Vagina (tissue), 2 donors: ENCODE measurements at places on chromosomes 12 and 14.

DNA sequence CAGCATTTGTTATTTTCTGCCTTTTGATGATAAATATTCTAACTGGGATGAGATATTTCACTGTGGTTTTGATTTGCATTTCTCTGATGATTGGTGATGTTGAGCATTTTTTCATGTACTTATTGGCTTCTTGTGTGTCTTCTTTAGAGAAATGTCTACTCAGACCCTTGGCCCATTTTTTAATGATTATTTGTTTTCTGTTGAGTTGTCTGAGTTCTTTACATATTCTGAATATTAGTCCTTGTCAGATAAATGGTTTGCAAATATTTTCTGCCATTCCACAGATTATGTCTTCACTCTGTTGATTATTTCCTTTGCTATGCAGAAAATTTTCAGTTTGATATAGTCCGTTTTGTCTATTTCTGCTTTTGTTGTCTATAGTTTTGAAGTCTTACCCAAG is 317.0 kb downstream of the CEP128 start:
- DNase-seq: no peak

GRCh38 chr12:84375449-84376170 is 537.0 kb downstream of the SLC6A15 start:
- no peak for DNase-seq

DNA sequence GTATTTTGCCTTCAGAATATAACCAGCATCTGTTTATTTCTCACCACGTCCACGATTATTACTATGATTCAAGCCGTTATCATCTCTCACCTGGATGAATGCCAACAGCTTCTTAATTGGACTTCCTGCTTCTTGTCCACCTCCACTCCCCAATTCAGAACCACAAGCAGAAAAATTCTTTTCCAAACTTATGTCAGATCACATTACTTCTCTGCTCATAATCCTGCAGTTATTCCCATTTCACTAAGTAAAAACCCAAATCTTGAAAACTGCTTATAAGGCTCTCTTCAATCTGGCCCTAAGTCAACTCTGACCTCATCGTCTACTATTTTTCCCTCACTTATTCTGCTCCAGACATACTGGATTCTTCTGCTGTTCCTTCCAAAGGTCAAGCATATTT is 2.0 kb downstream of the CRY1 start:
- DNase-seq: no peak

DNA sequence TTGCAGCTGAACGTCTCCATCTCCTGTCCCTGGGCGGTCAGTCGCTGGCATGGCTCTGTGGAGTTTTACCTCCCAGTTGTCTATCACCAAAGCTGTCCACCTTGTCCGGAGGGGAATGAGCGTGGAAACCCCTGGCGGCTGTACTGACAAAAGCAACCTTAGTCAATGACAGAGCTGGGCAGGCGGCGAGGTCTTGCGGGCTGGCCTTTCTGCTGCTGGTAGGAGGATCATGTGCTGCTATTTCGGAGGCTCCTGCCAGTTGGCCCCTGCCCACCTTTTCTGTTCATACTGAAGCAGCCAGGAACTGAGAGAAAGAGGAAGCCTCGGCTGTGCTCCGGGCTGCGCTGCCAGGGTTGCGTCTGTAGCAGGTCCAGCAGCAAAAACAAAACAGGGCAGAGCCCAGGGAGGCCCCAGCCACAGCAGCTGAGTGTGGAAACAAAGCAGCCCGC is 57.7 kb downstream of the HMGA2 start:
- no peak for DNase-seq

- DNase-seq: no peak
Observed at GRCh38 chr14:102437997-102438915, 71.3 kb downstream of the ANKRD9 start.

DNA sequence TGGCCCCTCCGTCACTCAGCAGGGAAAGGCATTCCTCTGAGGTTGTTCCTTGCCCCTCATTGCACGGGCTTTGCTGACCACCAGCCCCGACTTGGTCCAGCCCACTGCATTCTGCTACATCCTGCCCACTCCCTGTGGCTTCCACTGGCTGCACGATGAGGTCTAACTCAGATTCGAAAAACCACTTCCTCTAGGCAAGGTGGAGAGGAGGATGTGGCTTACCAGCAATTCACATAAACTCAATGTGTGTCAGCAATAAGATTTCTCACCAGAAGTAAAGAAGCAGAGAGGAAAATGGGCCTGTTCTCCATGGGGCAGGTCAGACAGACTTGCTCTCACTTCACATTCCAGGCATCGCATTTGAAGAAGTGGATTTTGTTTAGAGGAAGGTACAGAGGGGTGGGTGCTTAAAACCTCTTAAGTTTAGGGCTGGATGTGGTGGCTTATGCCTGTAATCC is 14.7 kb downstream of the GPR68 start:
- DNase-seq: no peak

GRCh38 chr12:49563951-49564685 is 3.8 kb downstream of the MCRS1 start:
- DNase-seq: no peak

GRCh38 chr14:62667421-62667914 is 377.8 kb downstream of the KCNH5 start:
- DNase-seq: no peak

DNA sequence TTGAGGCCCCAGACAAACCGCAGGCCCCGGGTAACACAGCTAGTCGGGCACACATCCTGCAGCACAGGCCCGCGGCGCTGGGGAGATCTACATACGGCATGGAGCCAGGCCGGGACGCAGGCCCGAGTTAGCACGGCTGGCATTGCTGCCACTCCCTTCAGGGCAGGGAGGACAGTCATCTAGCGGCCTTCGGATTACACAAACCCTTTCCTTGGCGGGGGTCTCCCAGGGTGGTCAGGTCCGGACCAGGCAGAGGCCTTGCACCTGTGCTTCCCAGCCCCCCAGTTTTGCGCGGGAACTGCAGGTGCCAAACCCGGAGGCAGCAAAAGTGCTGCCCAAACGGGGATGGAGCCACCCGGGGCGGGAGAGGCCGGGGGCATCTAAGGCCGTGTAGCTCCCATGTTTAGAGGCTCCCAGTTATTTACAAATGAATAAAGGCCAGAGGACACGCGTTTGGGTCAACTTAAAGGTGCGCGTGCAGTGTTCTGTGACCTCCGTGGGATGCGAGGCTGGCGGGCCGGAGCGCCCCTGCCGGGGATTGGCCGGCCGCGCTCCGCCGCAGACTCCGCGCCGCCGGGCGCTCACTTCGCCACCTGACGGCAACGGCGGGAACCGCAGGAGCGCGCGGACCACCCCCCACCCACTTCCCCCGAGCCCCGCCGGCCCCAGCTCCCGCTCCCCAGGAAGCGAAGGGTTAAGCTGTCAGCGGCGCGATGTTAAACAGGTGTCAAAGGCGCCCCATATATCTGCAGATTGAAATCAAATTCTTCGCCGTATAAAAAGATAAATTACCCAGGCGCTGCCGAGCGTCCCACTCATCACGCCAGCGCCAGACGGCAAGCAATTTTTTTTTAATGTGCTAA is 18.1 kb downstream of the VSX2 start:
- no peak for DNase-seq

DNA sequence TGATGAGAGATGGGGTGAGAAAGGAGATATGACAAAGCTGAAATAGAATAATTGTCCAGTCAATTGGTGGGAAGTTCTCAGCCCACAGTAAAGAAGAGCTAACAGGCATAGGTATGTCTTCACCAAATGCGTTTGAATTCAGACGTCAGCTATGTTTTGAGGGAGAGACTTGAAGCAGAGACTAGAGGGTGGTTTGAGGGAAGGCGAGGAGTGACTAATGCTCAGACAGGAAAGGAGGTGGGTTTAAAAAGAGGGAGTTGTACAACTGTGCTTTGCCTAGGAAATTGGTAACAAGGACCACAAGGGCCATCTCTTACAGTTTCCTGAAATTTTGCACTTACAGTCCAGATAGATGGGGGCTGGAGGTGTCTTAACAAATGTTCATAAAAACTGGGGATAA is 6.4 kb downstream of the JKAMP start:
- no peak for DNase-seq

DNA sequence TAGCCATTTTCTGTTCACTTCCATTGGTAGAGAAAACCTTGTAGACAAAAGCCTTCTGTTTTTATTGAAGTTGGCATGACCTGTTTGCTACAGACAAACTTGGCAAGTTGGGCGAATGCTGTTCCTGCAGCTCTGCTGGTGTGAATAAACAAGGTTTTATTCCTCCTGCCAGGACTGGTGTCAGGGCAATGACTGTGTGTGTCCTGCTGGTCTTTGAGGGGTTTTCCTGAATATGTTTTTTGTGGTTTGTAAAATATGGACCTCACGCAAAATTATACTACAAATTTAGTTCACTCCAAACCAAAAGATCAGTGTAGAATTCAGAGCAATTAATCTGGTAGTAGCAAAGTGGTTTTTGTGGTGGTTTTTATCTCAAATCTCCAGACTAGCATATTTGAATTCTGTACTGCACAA is 140.8 kb downstream of the ERC1 start:
- no peak for DNase-seq

DNA sequence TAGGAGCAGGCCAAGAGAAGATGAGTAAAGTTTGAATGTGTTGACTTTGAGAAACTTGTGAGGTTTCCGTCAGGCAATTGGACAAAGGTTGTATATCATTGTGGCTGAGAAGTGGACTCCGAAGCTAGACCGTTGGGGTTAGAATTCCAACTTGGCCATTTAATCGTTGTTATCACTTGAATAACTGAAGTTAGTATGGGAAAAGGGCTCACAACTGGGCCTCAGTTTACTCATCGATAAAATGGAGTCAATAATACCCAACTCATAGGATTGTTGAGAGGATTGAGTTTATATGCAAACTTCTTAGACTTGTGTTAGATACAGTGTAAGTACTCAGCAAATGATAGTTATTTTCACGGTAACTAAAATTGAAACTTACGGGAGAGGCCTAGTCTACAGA is 846 bp downstream of the SLIRP start:
- no peak for DNase-seq

DNA sequence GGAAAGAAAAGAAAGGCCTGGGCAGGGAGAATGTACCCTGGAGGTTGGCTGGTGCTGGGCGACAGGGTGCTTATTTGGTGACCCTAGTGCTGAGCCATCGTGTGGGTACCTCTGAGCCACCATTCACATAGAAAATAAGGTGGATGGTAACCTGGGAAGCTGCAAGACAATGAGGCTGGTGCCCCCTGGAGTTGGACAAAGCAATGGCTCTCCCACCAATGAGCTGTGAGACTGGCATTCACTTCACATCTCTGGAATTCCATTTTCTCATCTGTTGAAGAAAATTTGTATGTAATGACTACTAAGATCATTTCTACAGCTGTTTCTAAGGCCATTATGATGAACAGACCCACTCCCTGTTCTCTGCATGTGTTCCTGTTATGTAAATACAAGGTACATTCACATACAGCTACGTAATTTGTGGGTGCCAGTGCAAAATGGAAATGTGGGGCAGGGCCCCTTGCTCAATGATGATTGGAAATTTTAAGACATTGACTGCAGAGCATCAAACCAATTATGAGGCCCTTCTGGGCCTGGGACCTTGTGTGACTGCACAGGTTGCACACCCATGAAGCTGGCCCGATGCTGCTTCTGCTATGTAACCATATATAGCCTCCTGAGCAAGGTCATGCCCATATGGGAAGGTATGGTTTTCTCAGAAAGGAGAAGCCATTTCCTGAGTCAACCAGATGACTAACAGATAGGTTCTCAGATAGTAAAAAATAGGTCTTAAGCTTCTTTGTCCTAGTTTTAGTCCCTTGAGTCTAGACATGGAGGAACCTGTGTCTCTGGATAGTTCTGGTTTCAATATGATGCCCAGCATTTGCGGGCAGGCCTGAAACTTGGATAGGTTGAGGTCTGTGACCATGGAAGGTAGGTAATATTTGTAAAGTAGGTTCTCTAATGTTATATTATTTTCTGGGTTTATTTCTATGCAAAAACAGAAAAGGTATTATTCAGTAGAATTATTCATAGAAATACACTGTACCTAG is 63.4 kb upstream of the IGF1 start:
- DNase-seq: no peak

- no peak for DNase-seq
Observed at GRCh38 chr14:39310051-39310450, 76.3 kb downstream of the MIA2 start.

GRCh38 chr14:105166571-105167302 is 1.8 kb downstream of the JAG2 start:
- DNase-seq: no peak

- no peak for DNase-seq
Observed at GRCh38 chr12:126570566-126570965, 1505.3 kb downstream of the AACS start.

DNA sequence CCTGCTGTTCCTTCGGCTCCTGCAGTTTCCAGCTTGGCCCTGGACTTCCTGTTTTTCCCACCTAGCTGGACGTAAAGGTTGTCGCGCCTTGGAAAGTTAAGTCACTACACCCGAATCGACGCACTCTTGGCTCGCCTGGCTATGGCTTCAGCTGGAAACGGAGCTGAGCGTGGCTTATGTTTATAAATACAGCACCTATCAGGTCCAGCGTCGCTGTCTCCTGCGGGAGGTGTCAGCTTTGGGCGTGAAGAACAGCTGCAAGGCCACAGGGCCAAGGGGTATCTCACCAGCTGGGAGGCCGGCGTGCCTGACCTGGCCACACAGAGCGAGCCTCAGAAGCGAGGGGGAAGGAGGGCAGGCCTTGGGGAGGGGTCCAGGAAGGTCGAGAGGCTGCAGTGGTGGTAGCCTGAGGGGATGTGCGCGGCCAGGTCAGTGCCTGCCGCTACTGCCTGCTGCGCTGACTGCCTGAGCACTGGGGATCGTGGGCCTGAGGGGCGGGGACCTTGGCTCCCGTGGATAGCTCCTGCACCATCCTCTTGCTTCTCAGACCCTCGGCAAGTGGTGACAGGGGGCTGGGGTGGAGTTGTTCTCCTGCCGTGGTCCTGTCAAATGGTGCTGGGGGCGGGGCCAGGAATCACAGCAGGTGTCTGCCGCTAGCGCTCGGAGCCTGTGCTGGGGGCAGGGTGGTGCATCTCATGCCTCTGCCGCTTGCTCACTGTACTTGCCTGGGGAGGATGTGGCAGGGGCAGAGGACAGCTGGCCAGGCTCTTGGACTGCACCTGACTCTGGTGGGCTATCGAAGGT is 12.5 kb downstream of the PACS2 start:
- DNase-seq: no peak

DNA sequence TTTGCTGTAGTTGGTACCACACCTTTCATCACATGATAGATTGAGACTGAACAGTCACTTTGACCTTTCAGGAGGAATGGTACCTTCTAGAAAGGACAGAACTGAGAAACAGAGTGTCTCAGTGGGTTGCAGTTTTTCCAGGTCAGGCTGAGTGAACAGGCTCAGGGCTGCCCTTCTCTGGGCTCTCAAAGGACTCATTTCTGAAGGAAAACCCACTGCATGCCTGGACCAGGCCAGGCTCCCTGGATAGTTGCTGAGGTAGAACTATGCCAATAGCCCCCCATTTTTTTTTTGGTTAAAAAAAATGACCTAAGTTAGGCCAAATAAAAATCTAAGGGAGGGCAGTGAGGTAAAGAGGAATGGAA is 148.1 kb upstream of the EGLN3 start:
- no peak for DNase-seq
